ENCODE measurements at places on chromosomes 6 and 20.
A peak's percentile ranks its signal among the peaks of the same experiment; 100 is the strongest.

DNA sequence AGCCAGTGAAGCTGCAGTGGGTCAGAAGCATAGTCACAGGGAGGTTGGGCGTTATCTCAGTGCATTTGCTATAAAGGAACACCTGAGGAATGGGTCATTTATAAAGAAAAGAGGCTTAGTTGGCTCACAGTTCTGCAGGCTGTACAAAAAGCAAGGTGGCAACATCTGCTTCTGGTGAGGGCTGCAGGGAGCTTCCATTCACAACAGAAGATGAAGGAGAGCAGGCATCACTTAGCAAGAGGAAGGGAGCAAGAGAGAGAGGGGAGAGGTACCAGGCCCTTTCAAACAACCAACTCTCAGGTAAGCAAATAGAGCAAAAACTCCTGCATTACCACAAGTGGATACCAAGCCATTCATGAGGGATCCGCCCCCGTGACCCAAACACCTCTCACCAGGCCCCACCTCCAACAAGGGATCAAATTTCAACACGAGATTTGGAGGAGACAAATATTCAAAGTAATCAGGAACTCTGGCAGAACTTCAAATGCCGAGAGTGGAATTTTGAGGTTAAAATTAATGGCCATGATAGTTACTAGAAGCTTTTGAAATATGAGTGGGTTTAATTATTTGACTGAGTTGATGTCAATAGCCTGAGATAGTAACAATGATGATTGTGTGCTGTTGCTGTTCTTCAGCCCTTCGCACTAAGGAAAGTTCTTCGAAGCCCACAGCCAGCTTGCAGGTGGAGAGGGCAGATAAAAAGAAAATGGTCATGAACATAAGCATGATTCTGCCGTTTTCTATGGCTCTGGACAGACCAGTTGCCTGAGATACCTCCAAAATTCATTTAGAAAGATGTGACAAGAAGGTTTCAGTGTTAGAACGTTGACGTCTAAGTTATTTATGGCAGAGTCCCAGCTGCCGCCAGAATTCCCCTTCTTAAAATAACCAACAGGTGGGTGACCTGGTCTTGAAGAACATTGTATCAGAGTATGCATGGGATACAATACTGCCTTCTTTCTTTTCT lies 55.3 kb upstream of the ADTRP start:
- DNase-seq = no peak

DNA sequence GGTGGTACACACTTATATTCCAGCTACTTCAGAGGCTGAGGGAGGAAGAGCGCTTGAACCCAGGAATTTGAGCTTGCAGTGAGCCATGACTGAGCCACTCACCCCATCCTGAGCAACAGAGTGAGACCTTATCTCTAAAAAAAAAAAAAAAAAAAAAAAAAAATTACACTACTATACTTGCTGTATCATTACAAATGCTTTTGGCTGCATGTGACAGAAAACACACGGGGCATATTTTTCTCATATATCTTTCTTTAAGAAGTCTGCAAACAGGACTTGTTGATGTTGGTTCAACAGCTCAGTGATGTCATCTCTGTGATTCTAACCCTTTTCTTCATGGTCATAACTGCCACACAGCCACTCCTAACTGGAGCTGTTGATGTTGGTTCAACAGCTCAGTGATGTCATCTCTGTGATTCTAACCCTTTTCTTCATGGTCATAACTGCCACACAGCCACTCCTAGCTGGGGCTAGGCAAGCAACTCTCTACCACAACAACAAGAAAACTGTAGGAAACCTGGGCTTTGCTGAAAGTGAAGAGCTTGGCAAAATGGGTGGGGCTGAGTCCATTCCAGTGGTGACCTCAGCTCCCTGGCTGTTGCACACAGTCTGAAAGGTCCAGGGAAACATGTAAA lies 19.8 kb downstream of the MTFR2 start:
- DNase-seq = no peak

DNA sequence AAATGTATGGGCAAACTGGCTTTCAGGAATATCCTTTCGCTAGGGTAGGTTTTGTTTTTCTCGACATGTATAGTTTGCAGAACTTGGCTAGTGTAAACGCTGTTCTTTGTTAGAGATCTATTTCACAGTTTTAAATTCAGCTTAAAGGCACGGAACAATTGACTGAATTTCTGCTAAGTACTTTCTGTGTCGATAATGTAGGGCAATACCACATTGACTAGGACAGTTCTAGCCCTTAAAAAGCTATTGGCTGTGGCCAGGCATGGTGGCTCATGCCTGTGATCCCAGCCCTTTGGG lies 92.8 kb downstream of the CEP57L1 start:
- no peak for DNase-seq

DNA sequence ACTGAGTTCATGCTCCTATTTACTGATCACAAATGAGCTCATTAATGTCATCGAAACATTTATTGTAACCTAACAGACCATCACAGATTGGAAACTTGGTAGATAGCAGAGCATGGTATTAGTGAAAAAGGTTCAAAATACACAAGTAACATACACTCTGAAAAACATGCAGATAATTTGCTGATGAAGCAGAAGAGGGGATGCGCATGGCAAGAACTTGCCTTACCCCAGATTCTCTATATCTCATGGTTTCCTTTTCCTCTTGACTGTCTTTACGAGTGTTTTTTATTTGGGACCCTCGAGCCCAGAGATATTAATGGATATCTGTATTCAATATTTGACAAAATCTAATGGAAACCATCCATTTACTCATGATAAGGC lies 37.6 kb downstream of the QRSL1 start:
- no peak for DNase-seq

- no peak for DNase-seq
Observed at GRCh38 chr6:142381845-142382378, 80.1 kb downstream of the ADGRG6 start.

DNA sequence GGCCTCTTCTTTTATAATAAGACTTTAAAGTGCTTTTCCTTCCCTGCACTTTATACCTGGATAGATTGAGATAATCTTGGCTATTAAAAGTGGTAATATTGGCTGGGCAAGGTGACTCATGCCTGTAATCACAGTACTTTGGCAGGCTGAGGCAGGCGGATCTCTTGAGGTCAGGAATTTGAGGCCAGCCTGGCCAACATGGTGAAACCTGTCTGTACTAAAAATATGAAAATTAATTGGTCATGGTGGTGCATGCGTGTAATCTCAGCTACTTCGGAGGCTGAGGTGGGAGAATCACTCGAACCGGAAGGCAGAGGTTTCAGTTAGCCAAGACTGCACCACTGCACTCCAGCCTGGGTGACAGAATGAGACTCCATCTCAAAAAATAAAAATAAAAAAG lies 197.1 kb upstream of the RGS17 start:
- DNase-seq = no peak

- no peak for DNase-seq
Observed at GRCh38 chr6:147205690-147206600, 1.7 kb downstream of the STXBP5 start.

DNA sequence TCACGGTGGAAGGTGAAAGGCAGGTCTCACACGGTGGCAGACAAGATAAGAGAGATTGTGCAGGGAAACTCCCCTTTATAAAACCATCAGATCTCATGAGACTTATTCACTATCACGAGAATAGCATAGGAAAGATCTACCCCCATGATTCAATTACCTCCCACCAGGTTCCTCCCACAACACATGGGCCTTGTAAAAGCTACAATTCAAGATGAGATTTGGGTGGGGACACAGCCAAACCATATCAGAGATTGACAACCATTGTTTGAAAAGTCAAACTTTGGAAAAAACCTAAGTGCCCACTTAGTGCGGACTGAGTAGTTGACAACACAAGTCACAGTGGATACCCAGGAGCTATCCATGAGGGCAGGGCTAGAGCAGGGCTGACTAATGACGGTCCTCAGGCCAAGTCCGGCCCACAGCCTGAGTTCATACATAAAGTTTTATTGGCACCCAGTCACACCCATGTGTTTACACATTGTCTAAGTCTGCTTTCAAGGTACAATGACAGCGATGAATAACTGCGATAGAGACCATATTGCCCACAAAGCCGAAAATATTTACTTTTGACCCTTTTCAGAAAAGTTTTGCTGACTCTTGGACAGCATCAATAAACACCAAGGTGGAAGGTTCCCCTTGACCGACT lies 33.8 kb upstream of the PMEPA1 start:
- no peak for DNase-seq

DNA sequence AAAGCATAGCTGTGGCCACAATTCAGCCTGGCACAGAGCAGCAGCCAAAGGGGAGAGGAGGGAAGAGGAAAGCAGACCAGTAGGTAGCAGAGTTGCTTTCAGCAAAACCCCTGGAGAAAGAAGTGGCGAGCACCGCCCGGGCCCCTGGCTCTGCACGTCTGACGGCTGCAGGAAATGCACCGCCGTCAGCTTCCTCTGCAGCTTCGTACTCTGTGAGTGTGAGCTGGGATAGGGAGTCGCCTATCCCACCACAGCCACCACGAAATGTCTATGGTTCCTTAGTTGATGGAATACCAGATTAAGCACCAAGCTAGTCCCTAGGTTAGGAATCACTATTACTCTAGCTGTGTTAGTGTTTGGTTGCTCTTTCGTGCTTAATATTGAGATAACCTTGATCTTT lies 79.9 kb upstream of the NAA20 start:
- no peak for DNase-seq

DNA sequence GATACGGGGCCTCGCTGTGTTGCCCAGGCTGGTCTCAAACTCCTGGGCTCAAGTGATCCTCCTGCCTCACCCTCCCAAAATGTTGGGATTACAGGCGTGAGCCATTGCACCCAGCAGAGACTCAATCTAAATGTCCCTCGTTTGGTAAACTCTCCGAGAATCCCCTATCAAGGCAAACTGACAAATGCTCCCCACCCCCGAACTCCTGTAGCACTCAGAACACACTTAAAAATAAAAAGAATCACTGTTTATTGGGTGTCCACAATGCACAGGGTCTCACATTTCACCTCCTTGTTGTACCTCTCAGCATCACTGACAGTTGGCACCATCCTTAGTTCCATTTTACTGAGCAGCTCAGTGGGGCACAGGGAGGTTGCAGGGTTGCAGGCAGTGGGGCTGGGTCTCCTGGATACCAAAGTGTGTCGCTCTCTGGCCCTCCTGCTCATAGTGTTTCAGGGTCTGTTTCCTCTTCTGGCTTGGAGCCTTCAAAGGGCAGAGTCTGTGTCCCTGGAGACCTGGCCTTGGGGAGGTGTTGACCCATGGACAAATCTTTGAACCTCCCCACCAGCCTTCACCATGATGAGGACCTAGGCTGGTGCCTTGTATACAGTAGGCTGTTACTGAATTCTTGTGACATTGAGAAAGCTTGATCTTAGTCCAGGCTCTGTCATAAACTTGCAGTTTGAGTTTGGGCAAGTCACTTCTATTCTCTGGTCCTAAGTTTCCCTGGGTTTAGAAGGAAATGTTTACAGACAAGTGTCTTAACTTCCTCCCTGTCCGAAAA lies 8.5 kb upstream of the SRC start:
- no peak for DNase-seq

GRCh38 chr6:44701637-44702101 lies 314.2 kb downstream of the CDC5L start:
- DNase-seq = no peak

- no peak for DNase-seq
Observed at GRCh38 chr6:74256381-74256780, 560.4 kb downstream of the CD109 start.

DNA sequence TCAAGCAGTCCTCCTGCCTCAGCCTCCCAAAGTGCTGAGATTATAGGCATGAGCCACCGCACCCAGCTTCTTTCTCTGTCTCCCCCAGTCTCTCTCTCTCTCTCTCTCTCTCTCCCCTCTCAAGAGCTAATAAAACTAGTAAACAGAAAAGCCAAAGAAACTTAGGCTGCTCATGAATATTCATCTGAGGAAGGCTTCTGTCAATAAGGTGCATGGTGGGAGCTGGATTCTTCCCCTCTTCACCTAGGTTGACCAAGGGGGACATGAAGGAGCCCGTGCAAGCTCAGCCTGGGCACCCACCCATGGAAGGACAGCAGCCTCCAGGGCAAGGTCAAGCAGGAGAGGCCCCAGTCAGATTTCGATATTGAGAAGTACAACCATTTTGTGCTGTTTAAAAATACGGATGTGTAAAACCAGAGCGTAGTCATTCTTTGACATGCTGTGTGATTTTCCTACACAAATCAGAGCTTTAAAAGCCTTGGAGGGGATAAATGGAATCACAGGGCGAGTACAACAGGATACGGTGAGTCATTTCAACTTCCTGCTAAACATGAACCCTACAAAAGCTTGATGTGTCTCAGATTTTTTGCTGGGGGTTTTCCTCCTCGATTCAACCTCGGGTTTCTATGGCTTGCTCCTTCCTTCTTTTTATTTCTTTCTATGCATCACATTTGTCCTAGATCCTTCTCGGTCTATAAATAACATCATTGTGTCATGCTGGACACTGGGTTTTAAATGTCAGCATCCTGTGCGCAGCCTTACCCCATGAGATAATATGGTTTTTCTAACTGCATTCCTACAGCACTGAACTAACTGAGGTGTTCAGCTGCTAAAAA lies 368.9 kb upstream of the JARID2 start:
- no peak for DNase-seq

DNA sequence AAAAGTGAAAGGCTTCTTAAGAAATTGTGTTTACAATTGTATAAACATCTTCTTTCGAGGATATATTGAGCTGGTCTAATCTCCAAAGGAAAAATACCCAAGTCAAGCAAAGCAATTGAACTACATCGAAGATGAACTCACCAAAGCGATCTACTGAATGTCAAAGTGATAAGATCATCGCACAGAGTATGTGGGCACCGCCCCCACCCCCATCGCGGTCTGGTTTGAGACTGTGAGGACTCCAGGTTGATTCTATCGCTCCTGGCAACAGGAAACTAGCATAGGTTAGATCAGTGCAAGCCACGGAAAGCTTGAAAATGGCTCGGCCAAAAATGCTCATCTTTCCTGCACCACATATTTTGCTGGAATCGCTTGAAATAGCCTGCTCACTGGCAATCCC lies 133.2 kb upstream of the RPS6KA2 start:
- no peak for DNase-seq

DNA sequence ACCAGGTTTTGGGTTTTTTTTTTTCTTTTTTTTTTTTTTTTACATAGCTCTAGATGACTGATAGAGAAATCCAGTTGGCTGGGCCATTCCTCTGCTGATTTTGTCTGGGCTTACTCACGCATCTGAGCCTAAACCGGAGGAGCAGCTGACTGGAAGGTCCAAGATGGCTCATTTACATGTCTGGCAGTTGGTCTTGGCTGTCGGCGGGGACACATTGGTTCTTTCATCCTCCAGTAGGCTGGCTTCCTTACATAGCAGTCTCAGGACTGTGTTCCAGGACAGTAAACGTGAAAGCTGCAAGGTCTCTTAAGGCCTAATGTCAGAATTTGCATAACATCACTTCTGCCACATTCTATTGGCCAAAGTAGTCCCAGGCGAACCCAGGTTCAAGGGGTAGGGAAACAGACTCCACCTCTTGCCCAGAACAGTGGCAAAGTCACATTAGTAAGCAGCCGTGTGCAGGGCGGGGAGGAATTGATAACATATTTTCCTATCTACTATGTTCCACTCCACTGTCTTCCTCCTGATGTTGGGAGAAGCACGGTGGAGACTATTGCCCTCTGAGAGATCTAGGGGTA lies 87.0 kb downstream of the CDH22 start:
- no peak for DNase-seq

- DNase-seq = peak; percentile 72
Observed at GRCh38 chr6:163741743-163742363, 327.3 kb downstream of the QKI start.

All from NCI-H1436 (cell line).